ENCODE measurements at places on chromosomes 6 and 20.

DNA sequence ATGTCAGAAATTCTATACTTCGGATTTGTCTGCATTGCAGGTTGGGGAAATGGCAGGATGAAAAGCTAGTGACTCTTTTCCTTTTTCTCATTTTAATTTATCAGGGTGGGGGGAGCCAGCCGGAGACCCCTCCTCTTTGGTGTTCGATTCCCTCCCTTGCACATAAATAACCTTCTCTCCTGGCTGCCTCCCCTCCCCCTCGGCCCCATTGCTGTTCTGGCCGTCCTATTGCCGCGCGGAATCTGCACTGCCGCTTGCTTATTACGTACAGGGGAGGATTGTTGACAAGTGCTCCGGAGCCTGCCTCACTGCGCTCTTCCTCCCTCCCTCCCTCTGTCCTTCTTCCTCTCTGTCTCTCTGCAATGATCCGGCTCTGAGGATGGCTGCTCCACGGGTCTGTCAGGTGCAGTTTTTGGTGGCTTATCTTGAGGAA is 154.7 kb downstream of the JARID2 start:
- H3K4me1 ChIP-seq = peaks cover 35% of the 10 kb centered on the region
- no peaks in the 10 kb centered on the region for H3K36me3 ChIP-seq
- peak overlapping the region; percentile 33 for H3K4me3 ChIP-seq
- H3K27me3 ChIP-seq = no peaks in the 10 kb centered on the region
- no peak for DNase-seq

DNA sequence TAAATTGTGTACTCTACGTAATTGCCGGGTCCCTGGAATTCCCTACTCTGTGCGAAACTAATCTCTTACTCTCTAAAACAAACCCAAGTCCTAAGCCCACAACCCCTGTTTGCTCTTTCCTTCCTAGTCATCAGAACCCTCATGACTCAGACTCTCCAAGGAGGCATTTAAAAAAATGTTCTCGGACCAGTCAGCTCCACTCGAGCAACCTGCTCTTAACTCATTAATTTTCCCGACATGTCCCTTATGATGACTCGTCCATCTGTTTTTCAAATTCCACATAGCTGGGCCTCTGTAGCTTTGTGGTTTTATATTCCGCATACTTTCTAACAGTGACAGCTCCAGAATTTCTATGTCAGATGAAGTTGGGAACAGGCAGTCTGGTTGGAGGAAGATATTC is 2.6 kb upstream of the MUC22 start:
- no peaks in the 10 kb centered on the region for H3K36me3 ChIP-seq
- H3K4me3 ChIP-seq = no peak overlapping the region
- no peak overlapping the region for H3K27ac ChIP-seq
- no peaks in the 10 kb centered on the region for H3K4me1 ChIP-seq

- no peaks in the 10 kb centered on the region for H3K27me3 ChIP-seq
- peaks cover 28% of the 10 kb centered on the region for H3K4me1 ChIP-seq
- no peaks in the 10 kb centered on the region for H3K36me3 ChIP-seq
- no peak overlapping the region for H3K4me3 ChIP-seq
- H3K27ac ChIP-seq = no peak overlapping the region
These were observed 46.5 kb downstream of the STK4 start for GRCh38 chr20:45012682-45013302.

GRCh38 chr6:107870381-107870780 is 46.3 kb upstream of the SCML4 start:
- no peak overlapping the region for H3K4me3 ChIP-seq
- H3K4me1 ChIP-seq = no peaks in the 10 kb centered on the region
- H3K27ac ChIP-seq = no peak overlapping the region
- peaks cover 15% of the 10 kb centered on the region for H3K36me3 ChIP-seq
- no peak for DNase-seq

All from vagina (tissue), 2 donors.